HFF-Myc (cell line): ENCODE measurements at places on chromosomes 5 and 9.

DNA sequence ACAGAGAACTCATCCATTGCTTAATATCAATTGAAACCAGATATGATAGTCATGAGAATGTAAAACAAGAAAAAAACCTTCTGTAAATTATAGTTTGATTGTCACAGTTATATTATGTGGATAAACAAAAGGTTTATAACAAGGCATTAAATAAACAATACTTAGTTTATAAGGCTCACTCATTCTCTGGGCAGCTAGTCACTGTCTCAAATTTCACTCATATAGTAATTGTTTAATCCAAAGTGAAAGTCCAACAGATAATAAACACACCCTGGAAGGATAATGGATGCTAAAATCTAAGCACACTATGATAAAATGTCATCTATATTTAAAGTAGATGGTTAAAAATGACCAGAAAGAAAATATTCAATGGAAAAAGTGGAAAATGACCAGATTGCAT lies 30.8 kb upstream of the SLC12A2 start:
- DNase-seq = no peak

- DNase-seq = no peak
These were observed 136.5 kb upstream of the RAI14 start for GRCh38 chr5:34519489-34520220.

DNA sequence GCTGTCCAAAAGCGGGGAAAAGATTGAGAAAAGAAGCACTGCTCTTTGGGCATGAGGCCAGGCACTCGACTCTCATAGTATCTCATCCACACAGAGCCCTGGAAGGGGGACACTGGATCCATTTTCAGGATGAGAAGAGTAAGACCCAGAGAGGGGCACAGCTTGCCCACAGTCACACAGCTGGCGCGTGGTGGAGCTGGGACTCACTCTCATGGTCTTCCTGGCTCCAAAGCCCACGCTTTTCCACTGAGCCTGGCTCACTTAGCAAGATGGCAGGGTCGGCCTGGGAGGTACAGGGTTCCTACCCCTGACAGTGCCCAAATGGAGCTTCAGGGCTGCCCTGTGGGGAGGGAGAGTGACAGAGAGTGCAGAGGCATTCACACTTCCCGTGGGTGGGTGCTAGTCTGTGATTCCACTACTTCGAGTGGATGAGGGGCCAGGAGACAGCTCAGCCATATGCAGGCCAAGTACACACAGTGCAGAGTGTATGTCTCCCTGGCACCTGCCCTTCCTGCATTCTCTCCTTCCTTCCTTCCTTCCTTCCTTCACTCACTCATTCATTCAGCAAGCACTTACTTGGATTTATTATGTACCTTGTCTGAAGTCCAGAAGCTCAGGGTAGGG lies 18.3 kb upstream of the IGFBPL1 start:
- DNase-seq = no peak

DNA sequence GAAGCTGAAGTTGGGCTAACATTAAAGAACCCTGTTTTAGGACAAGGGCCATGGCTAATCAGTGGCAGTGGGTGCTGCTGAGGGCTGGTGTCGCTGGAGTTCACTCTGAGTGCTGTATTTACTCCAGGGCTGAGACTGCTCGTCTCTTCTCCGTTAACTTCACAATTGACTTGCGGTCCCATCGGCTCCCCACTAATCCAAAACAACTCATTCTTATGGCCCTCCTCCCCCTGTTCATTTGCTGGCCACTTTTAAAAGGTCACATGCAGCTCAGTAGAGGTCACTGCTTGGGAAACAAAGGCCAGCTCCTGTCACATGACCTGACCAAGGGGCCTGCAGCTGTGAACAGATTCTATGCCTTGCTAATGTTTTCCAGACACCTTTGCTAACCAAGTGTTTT lies 38.4 kb downstream of the PTCH1 start:
- DNase-seq = no peak

GRCh38 chr5:123455640-123456039 lies 32.4 kb upstream of the CEP120 start:
- DNase-seq = no peak

DNA sequence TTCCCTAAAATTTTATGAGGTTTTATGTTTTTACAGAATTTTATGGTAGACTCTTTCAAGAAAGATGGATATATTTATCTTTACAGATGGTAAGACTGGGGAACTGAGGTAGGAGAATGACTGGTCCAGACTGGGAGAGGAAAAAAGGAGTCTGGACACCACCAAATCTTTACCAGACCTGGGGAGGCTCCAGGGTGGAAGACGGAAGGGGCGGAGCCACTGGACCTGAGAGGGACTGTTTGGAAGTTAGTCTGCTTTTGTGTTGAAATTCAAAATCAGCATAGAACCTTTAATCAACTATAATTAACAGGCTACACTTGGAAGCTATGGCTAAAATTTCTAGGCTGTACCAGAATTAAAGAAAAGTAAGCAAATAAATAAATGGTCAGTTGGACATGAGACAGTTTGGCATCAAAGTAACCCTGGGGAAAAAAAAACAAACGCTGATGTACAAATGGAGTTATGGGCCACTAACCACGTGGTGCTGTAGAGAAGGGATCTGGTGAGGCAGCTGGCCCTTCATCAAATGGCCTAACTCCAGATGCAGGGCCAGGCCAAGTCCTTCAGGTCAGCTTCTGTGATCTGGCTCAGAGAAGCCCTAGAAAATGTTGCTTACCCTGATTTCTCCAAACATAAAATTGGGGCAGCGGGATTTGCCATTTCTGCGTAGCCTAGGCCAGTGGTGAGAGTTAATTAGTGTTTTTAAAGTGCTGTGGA lies 155.1 kb downstream of the ARSB start:
- no peak for DNase-seq

- DNase-seq = no peak
These were observed 28.5 kb downstream of the NFX1 start for GRCh38 chr9:33318781-33319180.

GRCh38 chr9:114591849-114592248 lies 4.3 kb downstream of the ATP6V1G1 start:
- no peak for DNase-seq

DNA sequence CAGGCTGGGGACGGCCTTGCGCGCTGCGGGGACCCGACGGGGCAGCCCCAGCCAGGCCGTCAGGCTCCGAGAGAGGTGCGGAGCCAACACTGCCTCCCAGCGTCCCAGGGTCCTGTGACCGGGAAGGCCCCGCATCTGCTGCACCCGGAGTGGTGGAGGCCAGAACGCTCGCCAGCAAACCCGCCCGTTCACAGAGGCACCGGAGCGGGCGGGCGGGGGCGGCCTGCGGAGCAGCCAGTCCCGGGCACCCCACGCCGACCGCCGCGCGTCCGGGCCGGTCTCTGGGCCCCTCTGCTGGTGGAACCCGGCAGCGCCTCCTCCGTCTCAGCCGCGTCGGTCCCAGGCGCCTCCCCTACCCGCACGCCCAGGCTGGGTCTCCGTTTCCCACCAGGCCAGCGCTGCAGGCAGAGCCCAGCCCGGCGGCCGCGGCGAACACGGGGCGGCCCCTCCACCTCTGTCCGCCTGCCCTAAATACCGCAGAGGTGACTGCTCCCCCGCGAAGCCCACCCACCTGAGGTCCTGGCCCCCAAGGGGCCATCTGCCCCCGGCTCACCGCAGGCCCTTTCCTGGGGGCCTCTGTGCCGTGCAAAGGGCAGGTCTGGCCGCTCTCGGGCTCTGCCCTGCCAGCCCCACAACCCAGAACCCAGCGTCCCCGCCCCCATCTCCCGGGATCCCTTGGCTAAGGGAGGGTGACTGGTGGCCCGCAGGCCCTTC lies 15.9 kb downstream of the EXD3 start:
- DNase-seq = no peak

- DNase-seq = no peak
These were observed 19.3 kb upstream of the TMEM161B start for GRCh38 chr5:88287846-88288527.

GRCh38 chr9:71895117-71895516 lies 15.9 kb downstream of the ABHD17B start:
- DNase-seq = no peak

DNA sequence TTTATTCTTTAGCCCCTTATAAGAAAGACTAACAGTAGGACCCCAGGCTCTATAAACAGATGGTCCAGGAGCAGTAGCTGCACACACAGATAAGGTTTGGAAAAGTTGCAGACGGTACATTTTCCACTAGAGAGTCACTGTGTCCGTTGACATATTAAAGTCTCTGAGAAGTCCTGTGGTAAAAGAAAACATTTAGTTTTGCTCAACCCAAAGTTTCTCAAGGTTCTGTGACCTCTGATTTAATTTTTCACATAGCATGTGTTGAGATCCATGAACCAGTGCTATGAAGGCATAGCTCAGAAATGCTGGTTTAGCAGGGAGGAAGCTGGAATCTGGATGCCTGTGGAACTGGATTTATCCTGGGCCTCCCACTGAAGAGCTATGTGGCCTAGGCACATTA lies 62.7 kb upstream of the RASEF start:
- no peak for DNase-seq

GRCh38 chr5:1255081-1255561 lies 29.9 kb downstream of the SLC6A18 start:
- DNase-seq = no peak

DNA sequence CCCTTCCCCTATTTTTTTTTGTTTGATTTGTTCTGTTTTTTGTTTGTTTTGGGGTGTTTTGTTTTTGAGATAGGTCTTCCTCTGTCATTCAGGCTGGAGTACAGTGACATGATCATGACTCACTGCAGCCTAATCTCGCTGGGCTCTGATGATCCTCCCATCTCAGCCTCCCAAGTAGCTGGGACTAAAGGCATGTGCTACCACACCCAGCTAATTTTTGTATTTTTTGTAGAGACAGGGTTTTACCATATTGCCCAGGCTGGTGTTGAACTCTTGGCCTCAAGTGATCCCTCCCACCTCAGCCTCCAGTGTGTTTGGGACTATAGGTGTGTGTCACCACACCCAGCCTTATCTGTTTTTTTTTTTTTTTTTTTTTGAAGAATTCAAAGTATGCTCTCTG lies 605.4 kb downstream of the DNAH5 start:
- DNase-seq = no peak

- no peak for DNase-seq
These were observed 24.6 kb downstream of the CDHR2 start for GRCh38 chr5:176573564-176574296.

GRCh38 chr9:4796988-4797853 lies 4.5 kb downstream of the RCL1 start:
- no peak for DNase-seq

DNA sequence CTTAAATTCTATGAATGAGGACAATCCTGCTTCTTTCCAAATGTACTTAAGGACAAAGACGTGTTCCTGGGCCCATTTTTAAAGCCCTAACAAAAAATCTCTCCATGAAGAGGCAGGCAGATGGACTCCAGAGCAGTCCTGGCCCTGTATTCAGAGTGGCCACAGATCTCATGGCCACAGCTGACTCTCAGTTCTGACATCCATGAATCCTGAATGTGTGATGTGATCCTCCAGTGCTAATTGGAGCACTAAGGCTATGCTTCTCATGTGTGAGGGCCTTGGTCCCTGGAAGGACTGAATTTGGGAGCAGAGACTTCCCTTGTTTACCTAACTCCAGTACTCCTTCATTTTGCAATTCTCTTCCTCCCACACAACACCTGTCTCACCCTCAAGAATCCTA lies 373.0 kb downstream of the AGTPBP1 start:
- no peak for DNase-seq

DNA sequence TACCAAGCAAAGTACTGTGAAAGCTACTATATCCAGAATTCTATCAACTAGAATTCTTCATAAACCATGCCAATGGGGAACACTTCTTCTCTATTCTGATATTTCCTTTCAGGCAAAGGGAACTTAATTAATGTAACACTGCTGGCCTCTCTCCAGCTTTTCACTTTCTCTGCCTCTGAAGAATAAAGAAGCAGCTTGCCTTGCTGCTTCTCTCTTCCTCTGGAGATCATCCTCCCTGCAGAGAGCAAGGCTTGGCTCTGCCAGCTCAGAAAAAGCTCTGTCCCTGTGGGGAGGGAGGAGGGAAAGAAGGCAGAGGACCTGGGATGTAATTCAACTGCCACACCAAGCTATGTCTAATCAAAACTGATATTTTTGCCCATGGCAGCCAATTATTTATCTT lies 6.5 kb downstream of the CTNND2 start:
- DNase-seq = no peak

GRCh38 chr5:81884871-81885270 lies 87.0 kb upstream of the ATG10 start:
- no peak for DNase-seq

- DNase-seq = no peak
These were observed 32.2 kb upstream of the TJP2 start for GRCh38 chr9:69141851-69142250.

- no peak for DNase-seq
These were observed 12.6 kb upstream of the TCF7 start for GRCh38 chr5:134101686-134102439.

DNA sequence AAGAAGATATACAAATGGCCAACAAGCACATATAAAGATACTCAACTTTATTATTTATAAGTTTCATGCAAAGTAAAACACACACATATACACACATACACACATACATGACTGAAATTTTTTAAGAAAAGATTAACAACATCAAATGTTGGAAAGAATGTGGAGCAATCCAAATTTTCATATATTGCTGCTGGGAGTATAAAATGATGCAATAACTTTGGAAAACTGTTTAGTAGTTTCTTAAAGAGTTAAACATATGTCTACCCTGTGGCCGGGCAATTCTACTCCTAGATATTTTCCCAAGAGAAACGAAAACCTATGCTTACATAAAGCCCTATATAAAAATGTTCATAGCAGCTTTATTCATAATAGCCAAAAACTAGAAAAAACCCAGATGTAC lies 99.8 kb upstream of the NR4A3 start:
- no peak for DNase-seq

- DNase-seq = no peak
These were observed 43.8 kb downstream of the PCDHGC5 start for GRCh38 chr5:141532726-141533125.

GRCh38 chr5:31680528-31680927 lies 41.6 kb downstream of the PDZD2 start:
- no peak for DNase-seq

DNA sequence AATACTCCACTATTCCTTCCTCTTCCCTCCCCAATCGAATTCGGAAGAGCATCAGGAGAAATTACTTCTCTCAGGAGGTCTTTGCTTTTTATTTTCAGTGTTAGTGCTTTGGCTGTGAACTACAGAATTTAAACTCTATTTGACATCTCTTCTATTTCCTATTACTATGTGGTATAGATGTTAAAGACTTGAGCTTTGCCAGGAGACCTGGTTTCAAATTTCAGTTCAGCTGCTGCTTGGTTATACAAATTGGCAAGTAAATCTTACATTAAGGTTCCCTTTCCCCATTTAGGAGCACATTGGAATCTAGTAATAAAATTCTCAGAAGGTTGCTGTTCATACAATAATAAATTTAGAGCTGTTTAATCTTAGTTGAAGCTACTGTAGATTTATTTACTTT lies 13.1 kb downstream of the UHRF2 start:
- DNase-seq = no peak

- DNase-seq = no peak
These were observed 1358.4 kb downstream of the EFNA5 start for GRCh38 chr5:106312360-106312759.

DNA sequence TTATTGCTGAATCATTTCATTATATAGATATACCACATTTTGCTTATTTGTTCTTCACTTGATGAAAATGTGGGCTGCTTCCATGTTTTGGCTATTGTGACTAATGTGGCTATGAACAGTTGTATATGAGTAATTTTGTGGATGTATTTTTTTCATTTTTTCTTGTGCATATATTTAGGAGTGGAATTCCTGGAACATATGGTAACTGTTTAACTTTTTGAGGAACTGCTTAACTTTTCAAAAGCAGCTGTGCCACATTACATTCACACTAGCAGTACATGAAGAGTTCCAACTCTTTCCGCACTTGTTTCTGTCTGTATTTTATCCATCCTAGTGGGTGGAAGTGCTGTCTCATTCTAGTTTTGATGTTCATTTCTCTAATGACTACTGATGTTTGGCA lies 67.8 kb downstream of the JAK2 start:
- peak; percentile 10 for DNase-seq
